ENCODE measurements at places on chromosomes 6 and 20.

DNA sequence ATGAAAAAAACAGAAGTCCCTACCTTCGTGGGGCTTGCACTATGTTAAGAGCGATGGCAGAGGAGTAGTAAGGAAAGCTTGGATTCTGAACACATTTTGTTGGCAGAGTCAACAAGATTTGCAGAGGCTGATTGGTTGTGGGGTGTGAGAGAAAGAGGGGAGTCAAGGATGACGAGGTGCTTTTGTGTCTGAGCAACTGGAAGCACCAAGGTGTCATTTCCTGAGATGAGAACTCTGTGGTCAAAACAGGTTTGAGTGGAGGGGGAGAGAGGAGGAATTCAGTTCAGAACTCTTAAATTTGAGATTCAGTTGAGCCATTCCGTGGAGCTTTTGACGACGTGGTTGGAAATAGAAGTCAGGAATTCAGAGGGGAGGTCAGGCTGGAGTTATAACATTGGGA, 3.5 kb downstream of the OCSTAMP start:
- DNase-seq: no peak

DNA sequence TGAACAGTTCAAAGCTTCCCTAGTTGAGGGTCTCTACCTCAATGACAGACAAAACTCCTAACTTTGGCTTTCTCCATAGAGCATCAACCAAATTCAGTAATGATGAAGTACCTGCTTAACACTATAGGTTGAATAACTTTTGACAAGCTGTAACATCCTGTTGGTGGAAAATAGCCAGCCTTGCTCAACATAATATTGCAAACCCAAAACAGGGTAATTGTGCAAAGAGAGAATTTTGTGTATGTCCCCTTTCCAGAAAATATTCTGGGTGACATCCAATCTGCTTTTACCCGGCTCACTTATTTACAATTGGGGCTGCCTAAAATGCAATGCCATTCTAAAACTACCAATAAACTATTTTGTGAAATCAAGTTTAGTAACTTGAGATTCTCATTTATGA, 72.8 kb downstream of the ATXN1 start:
- DNase-seq: no peak

DNA sequence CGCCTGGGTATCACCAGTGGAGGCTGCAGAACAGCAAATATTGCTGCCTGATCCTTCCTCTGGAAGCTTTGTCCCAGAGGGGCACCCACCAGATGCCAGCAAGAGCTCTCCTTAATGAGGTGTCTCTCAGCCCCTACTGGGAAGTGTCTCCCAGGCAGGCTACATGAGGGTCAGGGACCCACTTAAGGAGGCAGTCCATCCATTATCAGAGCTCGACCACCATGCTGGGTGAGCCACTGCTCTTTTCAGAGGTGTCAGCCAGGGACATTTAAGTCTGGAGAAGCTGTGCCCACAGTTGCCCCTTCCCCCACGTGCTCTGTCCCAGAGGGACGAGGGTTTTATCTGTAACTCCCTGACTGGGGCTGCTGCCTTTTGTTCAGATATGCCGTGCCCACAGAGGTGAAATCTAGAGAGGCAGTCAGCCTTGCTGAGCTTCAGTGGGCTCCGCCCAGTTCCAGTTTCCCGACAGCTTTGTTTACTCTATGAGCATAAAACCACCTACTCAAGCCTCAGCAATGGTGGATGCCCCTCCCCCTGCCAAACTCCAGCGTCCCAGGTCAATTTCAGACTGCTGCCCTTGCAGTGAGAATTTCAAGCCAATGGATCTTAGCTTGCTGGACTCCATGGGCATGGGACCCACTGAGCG, 25.9 kb upstream of the AIG1 start:
- no peak for DNase-seq

GRCh38 chr6:111176038-111176759, 88.9 kb downstream of the SLC16A10 start:
- DNase-seq: no peak

- peak; percentile 90 for DNase-seq
These were observed 155.8 kb downstream of the MBOAT1 start for GRCh38 chr6:20056350-20056992.

DNA sequence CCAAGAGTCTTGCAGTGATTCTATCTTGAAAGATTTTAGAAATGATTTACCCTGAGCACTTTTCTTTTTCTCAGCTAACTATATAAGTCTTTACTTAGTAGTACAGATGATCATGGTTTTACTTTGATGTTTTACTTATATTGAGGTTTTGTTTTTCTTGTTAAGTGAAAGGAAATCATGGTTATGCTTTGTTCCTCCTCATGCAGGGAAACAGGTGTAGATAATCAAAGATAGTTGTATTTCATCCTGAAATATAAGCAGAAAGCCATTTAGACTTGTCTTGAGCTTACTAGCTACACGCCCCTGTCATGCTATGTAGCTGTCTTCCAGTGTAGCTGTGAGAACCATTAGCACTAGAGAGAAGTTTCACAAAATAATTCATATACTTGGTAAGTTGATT, 113.9 kb downstream of the HIVEP1 start:
- DNase-seq: no peak

DNA sequence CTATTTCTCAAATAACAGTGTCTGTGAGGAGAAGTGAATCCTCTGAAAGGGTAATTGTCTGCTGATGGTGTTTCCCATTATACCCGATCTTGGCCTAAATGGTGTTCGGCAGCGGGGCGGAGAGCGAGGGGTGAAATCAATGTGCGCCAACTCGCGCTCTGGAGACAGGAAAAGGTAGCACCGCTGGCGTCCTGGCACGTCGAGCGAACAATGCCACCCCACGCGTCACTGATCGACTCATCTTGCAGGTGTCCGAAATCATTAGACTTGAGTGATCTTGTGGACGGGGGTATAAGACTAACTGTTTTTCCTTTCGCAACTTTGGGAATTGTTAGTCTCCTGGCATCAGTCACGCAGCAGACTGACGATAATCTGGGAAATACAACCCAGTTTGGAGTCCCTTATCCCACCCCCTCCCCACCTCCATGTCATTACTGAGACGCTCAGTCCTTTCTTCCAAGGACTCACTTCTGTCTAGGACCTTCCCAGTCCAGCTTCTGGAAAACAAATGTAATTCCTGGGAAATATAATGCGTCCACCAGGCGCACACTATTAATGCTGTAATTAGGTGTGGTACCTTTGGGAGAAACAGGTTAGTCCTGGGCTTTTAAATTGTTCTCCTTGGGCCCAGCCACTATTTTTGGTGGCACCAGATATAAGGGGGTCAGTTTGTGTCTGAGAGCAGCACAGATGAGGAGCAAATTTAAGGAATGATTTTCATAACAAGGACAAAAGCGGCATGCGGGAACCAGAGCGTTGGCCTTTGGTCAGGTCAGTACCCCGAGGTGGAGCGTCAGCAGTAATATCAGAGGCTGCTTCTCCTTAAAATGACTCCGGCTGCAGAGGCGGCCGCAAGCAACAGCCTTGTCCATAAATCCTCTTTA, 2.3 kb downstream of the LINC00237 start:
- no peak for DNase-seq
